ENCODE measurements at places on chromosomes 12 and 14.

DNA sequence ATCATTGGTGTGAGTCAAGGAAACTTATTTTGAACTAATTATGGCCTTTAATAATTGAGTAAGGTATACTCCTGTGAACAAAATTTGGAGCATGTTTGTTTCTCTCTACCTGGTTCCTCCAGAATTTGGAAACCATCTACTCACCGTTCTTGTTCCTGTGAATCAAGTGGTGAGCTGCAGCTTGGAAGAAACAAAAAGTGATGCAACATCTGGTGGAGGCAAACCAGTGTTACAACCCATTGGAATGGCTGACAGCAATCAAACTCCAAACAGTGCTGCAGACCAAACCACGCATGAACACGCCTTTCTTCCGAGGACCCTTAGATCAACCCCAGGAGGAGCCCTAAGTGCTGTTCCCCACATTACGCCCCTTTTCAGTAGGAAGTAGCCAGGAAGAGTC lies 104.7 kb upstream of the VASH1 start:
- no peak for DNase-seq

GRCh38 chr12:58668871-58669270 lies 251.4 kb downstream of the LRIG3 start:
- peak; percentile 49 for DNase-seq

DNA sequence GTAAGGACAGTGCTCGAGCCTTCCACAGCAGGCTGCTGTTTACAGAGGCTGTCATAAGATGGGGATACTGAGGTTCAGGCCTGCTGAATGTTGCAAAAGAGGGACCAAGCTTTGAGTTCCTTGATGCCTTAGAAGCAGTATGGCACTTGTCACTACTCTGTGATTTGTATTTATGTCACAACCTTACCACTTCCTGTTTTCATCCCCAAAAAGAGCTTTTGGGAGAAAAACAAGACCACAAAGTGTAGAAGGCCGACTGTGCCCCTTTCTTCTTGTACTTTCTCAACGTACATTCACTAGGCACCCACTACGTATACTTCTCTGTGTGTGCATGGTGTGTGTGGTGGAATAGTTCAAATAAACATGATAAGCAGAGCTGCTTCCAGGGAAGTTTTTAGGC lies 90.1 kb downstream of the DRAM1 start:
- DNase-seq = no peak

DNA sequence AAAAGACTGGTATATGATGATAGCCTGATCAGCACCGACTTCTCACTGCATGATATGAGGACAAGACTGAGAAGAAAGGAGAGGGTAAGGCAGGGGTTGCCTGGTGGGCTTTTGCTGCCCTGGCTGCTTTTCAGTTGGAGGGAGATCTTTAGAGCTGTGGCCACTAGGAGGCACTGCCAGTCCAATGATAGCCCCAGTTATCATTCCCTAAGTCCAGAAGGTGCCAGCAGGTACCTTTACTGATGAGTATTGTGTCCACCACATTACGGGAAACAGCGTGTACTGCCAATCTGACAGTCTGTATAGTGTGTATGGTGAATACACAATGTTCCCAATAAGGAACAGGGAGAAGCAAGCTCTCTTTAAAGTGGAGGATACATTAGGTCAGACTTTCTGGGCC lies 55.8 kb upstream of the CCDC175 start:
- peak; percentile 13 for DNase-seq

DNA sequence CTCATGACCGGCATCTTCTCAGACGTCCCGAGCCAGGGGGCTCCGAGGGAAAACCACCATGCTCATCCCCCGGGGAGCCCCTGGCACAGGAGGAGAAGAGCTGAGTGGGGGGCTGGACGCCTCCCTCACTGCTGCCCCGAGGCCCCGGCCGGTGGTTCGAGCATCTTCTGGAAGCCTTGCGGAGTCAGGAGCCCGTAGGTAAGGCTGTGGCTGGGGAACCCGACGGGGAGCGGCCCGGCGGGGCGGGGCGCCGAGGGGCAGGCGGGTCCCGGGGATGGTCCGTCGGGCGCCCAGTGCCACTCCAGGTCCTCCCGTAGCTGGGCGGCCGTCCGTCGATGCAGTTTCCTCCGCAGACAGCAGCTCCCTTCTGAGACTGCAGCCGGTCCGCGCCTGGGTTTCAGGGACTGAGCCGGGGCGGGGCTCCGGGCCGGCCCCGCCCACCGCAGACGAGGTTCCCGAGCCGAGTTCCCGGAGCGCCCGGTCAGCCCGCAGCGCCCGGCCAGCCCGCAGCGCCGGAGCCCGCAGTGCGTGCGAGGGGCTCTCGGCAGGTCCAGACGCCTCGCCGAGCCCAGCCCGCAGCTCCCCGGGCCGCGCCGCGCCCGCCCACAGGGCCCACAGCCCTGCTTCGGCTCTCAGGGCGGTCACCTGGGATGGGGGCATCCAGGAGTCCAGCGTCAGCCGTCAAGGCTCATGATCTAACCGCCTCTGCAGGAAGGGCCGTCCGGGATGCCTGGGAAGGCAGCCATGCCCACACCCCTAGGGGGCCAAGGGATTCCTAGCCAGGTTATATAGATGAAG lies at the start of gene PGF:
Gene PGF, minus strand, starts transcription at position 369 of the 798 bp plus-strand sequence. Its CDS starts 355 bp downstream, at position 14.
- no peak for DNase-seq

DNA sequence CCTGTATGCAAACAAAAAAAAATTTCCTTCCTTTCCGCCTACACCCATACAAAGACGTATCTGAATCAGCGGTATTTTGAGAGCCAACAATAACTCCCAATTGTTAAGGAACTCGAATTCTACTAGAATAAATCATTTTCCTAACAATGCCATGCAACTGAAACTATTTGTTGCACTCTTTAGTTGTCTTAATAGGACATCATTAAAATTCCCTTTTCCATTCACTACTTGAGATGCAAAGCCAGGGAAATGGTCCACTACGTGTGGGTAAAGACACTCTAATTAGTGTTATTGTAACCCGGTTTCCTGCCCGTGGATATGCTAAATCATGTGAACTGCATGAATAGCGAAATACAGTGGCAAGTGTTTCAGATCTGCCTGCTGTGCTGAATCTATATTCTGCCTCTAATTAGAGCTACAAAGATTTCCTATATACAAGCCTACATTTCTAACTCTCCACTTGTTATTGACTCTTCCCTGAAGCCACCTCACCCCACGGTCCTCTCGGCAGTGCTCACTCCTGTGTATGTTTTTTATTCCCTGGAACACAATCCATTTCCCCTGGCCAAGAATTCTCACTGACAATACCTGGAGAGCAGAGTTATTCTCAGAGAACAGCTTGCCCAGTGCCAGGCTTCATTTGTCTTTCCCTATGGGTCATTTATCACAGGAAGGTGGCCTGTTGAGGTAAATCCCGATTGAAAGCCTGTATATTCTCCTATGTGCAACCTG lies 168.3 kb downstream of the PAWR start:
- no peak for DNase-seq

- DNase-seq = no peak
Observed at GRCh38 chr12:104275689-104276088, 27.9 kb upstream of the EID3 start.

- DNase-seq = no peak
Observed at GRCh38 chr14:58656671-58657411, 19.1 kb downstream of the DACT1 start.

GRCh38 chr14:105500036-105500725 lies 9.1 kb downstream of the TEDC1 start:
- no peak for DNase-seq

DNA sequence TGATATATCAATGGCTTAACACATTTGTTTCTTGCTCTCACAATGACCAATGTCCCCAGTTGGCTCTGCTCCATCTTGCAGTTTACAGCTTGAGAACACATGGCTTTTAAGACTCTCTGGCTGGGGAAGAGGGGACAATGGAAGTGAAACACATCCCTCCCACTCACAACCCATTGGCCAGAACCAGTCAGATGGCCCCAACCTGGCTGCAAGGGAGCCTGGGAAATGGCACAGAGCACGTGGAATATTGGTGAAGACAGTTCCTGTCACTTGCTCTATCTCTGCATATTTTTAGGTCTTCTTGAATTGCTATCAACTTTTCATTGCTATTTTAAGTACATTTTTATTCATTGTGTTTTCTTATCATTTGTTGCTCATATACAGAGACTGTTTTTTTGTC lies 345.4 kb downstream of the MED13L start:
- no peak for DNase-seq

- no peak for DNase-seq
Observed at GRCh38 chr12:2389079-2389790, 336.4 kb downstream of the CACNA1C start.

- no peak for DNase-seq
Observed at GRCh38 chr14:51216602-51217001, 23.4 kb upstream of the TMX1 start.

GRCh38 chr12:64909124-64909523 lies 84.7 kb downstream of the TBC1D30 start:
- DNase-seq = no peak

DNA sequence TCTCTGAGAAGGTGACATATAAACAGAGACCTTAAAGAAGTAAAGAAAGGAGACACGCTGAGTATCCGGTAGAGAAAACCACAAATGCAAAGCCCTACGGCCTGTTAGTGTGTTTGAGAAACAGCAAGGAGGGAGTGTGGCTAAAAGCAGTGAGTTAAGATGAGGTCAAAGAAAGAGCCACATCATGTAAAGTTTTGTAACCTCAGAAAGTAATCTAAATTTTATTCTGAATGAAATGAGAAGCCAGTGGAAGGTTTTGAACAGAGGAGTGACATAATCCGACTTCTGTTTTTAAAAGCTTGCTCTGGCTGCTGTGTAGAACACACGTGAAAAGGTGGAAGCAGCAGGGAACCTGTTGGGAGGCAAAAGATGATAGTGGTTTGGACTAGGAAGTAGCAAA lies 32.6 kb downstream of the PPP2R5E start:
- DNase-seq = no peak

- DNase-seq = peak; percentile 76
Observed at GRCh38 chr14:65356327-65356836, 56.1 kb upstream of the FUT8 start.

DNA sequence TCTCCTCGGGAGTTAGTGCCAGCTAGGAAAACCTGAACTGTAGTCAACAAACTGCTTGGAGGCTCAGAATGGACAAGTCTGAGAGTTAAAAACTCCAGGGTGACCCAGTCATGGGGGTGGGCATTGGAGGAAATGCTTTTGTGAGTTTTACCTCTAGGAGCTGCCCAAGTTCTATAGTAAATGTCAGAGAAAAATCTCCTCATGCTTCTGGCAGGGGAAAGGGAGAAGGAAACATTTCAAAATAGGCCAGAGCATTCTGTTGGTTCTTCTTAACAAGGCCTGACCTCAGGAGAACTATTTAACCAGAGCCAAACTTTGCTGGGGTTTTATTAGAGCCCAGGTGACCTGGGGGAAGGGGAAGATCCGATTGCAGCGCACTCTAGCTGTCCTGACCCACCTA lies 12.3 kb downstream of the NINJ2 start:
- DNase-seq = no peak

DNA sequence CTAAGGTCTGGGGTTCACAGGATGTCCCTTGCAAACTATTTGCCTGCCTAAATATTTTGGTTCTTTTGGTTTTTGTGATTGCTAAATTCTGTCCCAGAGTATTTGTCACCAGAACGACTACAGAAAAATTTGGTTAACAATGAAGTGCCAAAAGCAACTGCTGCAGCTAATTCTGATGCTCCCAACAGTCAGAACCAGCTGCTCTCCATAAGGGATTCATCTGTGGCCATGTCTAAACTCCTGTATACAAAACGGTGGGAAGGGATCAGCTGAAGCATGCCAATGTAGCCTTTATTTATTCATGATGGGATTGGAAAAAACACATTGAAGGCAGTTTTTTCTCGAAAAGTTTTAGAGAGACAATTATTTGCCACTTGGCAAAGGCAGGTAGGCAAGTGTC lies 29.3 kb upstream of the PELI2 start:
- no peak for DNase-seq

- no peak for DNase-seq
Observed at GRCh38 chr12:55862286-55862685, 19.6 kb upstream of the MMP19 start.

GRCh38 chr12:51855586-51856428 lies 7.3 kb upstream of the FIGNL2 start:
- no peak for DNase-seq

- DNase-seq = no peak
Observed at GRCh38 chr14:100140452-100141078, 18.9 kb downstream of the DEGS2 start.

GRCh38 chr14:45838597-45838996 lies 585.6 kb upstream of the MIS18BP1 start:
- no peak for DNase-seq

- DNase-seq = no peak
Observed at GRCh38 chr12:122454250-122454721, 31.8 kb upstream of the CLIP1 start.

GRCh38 chr12:28777603-28778365 lies 371.3 kb upstream of the FAR2 start:
- no peak for DNase-seq

GRCh38 chr12:8482571-8483061 lies 26.9 kb downstream of the CLEC6A start:
- DNase-seq = no peak

- no peak for DNase-seq
Observed at GRCh38 chr12:27576667-27577347, 52.8 kb downstream of the PPFIBP1 start.

DNA sequence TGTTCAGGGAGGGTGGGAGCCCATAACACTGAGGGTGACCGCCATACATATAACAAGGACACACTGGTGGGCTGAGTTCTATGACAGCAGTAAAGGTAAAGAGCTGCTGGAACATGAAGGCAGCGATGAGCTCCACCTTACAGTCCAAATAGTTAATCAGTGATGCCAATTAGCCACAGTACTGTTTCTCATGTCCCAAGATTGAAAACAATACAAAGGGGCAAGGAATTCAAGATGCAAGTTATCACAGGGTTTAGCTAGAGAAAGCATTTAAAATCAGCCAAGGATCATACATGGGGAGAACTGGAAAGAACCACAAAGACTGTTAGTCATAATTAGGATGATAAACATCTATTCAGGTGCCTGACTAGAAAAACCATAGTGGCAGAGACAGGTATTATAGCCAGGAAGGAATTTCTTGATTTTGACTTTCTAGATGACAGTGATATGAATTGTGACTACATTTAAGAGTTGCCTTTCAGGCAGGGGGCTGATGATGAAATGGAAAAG lies 221.2 kb downstream of the SLC2A13 start:
- no peak for DNase-seq
